ENCODE measurements at places on chromosomes 16 and 17.

- DNase-seq = no peak
These were observed 1.2 kb upstream of the YPEL2 start for GRCh38 chr17:59330053-59330942.

DNA sequence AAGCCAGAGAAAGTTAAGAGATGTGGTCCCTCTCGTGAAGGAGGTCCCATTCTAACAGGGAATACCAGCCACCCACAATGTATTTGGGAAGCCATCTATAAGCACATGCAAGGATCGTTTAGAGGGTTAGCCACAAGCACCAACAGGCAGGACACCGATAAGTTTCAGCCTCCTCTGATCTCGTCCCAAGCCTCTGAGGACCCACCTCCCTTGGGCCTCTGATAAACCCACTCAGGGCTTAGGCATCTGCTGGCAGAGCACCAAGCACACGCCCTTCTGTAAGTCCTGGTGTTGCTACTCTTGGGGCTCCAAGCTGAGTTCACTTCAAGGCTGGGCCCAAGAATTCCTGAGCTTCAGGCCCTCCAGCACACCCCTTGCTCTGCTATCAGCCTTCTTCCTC lies 5.4 kb upstream of the PNPO start:
- DNase-seq = peak; percentile 43

GRCh38 chr16:69328854-69329316 lies 1.5 kb downstream of the PDF start:
- no peak for DNase-seq

- DNase-seq = no peak
These were observed 12.8 kb downstream of the KCNJ18 start for GRCh38 chr17:21705021-21705601.

- no peak for DNase-seq
These were observed 64.1 kb downstream of the NEUROD2 start for GRCh38 chr17:39543664-39544063.

- no peak for DNase-seq
These were observed 3.9 kb upstream of the EXOC7 start for GRCh38 chr17:76107509-76107908.

DNA sequence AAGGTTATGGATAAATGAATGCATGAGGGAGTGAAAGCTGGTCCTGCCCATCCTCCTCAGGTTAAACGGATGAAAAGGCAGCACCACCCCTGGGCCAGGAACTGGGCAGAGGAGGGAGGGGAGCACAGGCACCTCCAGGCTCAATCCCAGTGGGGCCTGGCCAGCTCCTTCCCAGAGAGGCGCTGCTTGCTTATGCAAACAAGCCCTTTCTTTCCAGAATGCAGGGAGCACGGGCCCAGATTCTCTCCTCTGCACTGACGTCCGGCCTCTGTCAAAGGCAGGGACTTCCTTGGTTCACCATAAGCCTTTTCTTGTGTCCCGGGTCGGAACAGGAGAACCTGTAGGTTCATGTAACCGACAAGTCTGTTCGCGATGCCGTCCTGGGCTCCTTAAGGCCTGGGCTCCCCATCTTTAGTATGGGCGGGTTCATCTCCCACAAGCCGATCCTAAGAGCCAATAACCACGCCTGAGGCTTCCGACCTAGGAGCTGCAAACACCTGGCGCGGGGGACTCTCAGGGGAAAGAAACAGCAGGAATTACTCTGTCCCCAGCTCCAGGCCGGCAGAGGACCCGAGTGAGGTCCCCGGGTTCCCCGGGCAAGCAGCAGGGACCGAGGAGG lies 16.3 kb downstream of the ENPP7 start:
- no peak for DNase-seq

All from HFF-Myc (cell line).